ENCODE measurements at places on chromosomes 2 and 18. TPM values are rescaled to one million over a fixed set of nuclear protein-coding genes. Genes with fewer than 3 reads are reported as not detected.

METTL8 gene
- total RNA-seq, result 32.9 TPM

CRYGC gene
- not detected for total RNA-seq

PROC gene
- total RNA-seq, result not detected

SOWAHC gene
- 29.5 TPM for total RNA-seq

RMC1 gene
- 20.3 TPM for total RNA-seq

GLI2 gene
- total RNA-seq, result 3.5 TPM

All from articular chondrocyte of knee joint (primary cell).